ENCODE measurements at places on chromosomes 2 and 18.
A peak's percentile ranks its signal among the peaks of the same experiment; 100 is the strongest.

GRCh38 chr2:78034706-78035105, 512.5 kb upstream of the LRRTM4 start:
- H3K27me3 ChIP-seq, result no peaks in the 10 kb centered on the region
- H3K36me3 ChIP-seq, result no peaks in the 10 kb centered on the region
- H3K4me3 ChIP-seq, result no peak overlapping the region
- DNase-seq, result no peak
- no peaks in the 10 kb centered on the region for H3K4me1 ChIP-seq

GRCh38 chr2:80246534-80246933, 58.0 kb downstream of the LRRTM1 start:
- H3K4me1 ChIP-seq, result no peaks in the 10 kb centered on the region
- H3K36me3 ChIP-seq, result no peaks in the 10 kb centered on the region
- H3K4me3 ChIP-seq, result no peak overlapping the region
- no peak for DNase-seq
- H3K27ac ChIP-seq, result no peak overlapping the region

DNA sequence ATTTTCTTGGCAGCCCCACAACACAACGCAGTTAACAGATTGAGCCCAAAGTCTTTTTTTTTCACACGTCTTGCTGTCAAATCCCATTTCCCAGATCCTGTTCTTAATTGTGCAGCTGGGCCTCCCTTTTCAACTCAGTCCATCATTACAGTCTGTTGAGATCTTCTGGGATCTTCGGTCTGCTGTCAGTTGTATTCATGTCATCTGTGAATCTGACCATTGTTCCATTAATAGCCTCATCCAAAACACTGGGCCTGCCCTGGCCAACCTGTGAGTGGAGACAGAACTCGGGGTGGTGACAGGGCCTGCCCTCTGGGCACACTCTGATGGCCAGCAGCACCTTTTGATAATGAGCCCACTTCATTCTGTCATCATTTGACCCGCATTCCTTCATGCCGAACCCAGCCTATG, 39.7 kb upstream of the SEMA4C start:
- no peak overlapping the region for H3K4me3 ChIP-seq
- no peak overlapping the region for H3K27ac ChIP-seq
- H3K27me3 ChIP-seq, result no peaks in the 10 kb centered on the region
- no peak for DNase-seq
- peaks cover 26% of the 10 kb centered on the region for H3K4me1 ChIP-seq
- H3K36me3 ChIP-seq, result peaks cover 4% of the 10 kb centered on the region

GRCh38 chr2:40416486-40416885, 35.4 kb downstream of the SLC8A1 start:
- no peaks in the 10 kb centered on the region for H3K4me1 ChIP-seq
- DNase-seq, result no peak
- no peak overlapping the region for H3K4me3 ChIP-seq
- no peaks in the 10 kb centered on the region for H3K27me3 ChIP-seq

DNA sequence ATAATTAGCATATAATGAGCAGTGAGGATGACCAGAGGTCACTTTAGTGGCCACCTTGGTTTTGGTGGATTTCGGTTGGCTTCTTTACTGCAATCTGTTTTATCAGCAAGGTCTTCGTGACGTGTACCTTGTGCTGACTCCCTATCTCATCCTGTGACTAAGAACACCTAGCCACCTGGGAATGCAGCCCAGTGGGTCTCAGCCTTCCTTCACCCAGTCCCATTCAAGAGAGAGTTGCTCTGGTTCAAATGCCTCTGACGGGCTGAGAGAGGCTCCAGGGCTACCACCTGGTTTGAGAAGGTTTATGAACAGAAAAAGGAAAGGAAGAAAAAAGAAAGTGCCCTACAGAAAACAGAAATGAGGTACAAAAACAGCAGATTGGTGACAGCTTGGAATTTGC, 738.7 kb downstream of the SOCS6 start:
- no peaks in the 10 kb centered on the region for H3K27me3 ChIP-seq
- DNase-seq, result no peak
- no peak overlapping the region for H3K4me3 ChIP-seq
- H3K4me1 ChIP-seq, result no peaks in the 10 kb centered on the region
- H3K36me3 ChIP-seq, result no peaks in the 10 kb centered on the region
- H3K27ac ChIP-seq, result no peak overlapping the region

DNA sequence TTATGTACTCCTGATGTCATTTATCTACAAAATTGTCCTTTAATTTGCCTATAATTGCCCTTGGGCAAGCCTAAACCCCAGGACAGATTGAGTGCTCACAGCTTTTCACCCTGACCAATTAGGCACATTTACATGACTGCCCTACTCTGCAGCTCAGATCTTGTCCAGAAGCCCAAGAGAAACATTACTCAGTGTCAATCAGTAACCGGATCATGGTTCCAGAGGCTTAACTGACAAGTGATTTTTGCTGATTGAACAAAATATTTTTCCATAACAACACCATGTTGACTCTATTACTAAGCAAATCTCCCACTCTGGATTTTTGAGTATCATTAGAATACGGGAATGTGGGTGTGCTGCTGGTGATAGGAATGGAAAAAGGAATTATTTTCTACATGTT, 465.4 kb upstream of the TNP1 start:
- no peak overlapping the region for H3K27ac ChIP-seq
- H3K4me1 ChIP-seq, result no peaks in the 10 kb centered on the region
- H3K36me3 ChIP-seq, result peaks cover 2% of the 10 kb centered on the region
- H3K4me3 ChIP-seq, result no peak overlapping the region

GRCh38 chr2:53750041-53750768, 17.4 kb upstream of the CHAC2 start:
- H3K4me1 ChIP-seq, result peaks cover 26% of the 10 kb centered on the region
- DNase-seq, result no peak
- H3K27ac ChIP-seq, result no peak overlapping the region
- no peak overlapping the region for H3K4me3 ChIP-seq
- H3K36me3 ChIP-seq, result peaks cover 27% of the 10 kb centered on the region

DNA sequence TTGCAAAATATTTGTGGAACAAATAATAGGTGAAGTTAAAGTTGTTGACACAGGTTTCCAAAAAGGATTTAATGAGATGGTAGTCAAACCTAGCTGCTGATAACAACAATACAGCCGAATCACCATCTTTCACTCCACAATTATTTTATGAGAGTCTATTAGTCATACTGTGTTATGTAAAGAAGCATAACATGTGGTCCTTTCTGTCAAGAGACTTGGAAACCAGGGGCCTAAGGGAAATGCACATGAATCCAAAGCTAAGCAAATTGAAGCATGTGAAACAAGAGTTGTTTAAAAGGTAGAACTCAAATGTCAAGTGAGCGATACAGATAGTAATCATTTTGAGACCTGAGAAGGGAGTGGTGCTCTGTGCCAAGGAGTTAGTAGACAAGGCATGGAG, 16.0 kb downstream of the CD28 start:
- no peak for DNase-seq
- H3K4me3 ChIP-seq, result peak overlapping the region; percentile 73
- peak overlapping the region; percentile 96 for H3K27ac ChIP-seq
- peaks cover 63% of the 10 kb centered on the region for H3K36me3 ChIP-seq

DNA sequence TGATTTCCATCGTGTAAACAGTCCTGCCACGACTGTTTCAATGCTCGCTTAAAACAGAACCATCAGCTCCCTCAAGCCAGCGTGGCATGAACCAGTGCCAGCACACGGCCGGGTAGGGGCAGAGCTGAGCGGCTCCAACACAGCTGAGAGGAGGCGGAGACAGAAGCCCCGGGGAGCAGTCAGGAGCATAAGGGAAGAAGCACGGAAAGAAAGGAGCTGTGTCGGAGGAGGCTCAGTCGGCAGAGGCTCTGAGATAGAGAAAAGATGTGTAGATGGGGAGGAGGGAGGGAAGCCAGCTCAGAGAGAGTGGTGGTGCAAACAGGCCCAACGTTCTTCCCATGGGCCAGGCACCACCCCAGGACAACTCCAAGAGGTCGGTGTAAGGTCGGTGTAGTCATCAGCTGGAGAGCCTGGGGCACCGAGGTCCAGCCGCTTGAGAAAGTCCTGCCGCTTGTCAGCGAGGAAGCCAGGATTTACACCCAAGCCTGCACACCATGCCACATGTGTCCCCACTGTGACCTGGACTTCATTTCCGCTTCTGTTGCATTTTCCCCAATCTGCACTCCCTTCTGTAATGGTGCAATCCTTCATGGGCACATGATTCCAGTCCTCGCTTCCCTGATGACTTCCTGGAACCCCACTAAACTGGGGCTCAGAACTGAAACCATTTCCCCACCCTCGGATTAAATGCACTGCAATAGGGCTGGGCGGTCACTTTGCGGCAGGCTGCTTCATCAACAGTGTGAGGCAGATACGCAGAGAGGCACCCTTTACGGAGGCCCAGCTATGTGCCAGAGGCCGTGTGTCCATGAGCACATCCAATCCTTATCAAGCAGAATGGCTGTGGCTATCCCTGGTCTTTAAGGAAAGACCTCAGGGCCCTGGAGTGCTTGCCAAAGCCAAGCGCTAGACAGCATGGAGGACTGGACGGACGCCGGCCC, 43.5 kb downstream of the CYP27C1 start:
- H3K27me3 ChIP-seq, result peaks cover 2% of the 10 kb centered on the region
- no peak for DNase-seq
- H3K4me1 ChIP-seq, result no peaks in the 10 kb centered on the region
- H3K27ac ChIP-seq, result no peak overlapping the region
- no peaks in the 10 kb centered on the region for H3K36me3 ChIP-seq

DNA sequence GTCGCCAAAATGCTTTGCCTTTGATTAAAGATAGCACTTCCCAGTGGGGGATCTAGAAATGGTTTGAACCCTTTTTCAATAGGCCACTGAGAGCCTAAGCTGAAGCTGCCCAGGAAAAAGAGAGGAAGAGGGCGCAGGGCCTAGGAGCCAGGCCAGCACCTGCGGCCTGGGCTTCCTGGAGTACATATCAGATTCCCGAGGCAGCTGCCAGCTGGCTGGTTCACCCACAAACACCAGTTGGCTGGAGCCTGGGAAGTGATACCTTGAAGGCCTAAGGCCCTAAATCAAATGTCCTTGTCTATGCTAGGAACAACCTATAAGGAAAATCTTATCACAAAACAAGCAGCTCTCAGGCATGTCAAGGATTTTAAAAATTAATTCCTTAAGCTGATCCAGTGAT, 37.1 kb downstream of the ANKRD44 start:
- no peak overlapping the region for H3K27ac ChIP-seq
- H3K36me3 ChIP-seq, result peaks cover 33% of the 10 kb centered on the region
- no peak for DNase-seq
- H3K4me3 ChIP-seq, result no peak overlapping the region

GRCh38 chr2:121008975-121009374, 273.3 kb downstream of the GLI2 start:
- H3K36me3 ChIP-seq, result no peaks in the 10 kb centered on the region
- H3K27me3 ChIP-seq, result peaks cover 2% of the 10 kb centered on the region
- DNase-seq, result no peak

DNA sequence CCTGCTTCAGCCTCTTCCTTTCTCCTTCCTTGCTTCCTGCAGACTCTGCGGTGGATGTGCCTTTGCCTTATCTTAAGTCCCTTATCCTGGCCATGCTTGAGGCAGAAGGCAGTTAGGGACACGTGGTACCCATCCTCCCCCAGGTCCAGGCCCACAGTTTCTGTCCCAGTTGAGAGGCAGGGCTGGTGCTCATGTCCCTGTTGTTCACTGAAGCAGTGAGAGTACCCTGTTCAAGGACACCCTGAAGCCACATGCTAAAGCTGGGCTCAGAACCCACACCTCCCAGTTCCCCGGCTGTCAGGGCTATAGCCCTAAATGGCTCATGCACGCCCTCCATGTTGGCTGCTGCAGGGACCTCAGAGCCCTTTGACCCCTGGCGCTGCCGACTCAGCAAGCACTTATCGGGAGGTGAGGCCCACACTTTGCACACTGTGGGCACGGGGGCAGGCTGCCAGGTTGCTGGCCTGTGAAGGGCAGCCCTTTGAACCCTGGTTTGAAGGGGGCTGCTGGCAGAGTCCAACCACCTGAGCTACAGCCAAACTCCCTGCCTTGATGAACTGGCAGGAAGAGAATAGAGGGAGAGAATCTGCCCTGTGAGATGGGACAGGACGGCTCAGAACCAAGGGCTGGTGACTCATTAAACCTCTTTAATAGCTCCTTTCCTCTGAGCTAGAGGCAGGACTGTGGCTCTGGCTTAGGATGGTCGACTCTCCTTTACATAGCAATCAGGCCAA, 6.3 kb downstream of the KHK start:
- H3K36me3 ChIP-seq, result no peaks in the 10 kb centered on the region
- H3K4me3 ChIP-seq, result no peak overlapping the region
- DNase-seq, result no peak
- no peak overlapping the region for H3K27ac ChIP-seq

- DNase-seq, result no peak
- no peak overlapping the region for H3K27ac ChIP-seq
- no peak overlapping the region for H3K4me3 ChIP-seq
- H3K4me1 ChIP-seq, result no peaks in the 10 kb centered on the region
These were observed 13.6 kb upstream of the ZSCAN30 start for GRCh38 chr18:35303610-35304009.

GRCh38 chr2:191029280-191029950, 15.4 kb upstream of the STAT1 start:
- no peak for DNase-seq
- peaks cover 41% of the 10 kb centered on the region for H3K36me3 ChIP-seq
- peak overlapping the region; percentile 16 for H3K4me3 ChIP-seq
- H3K27ac ChIP-seq, result peak overlapping the region; percentile 53
- H3K27me3 ChIP-seq, result no peaks in the 10 kb centered on the region
- peaks cover 81% of the 10 kb centered on the region for H3K4me1 ChIP-seq

DNA sequence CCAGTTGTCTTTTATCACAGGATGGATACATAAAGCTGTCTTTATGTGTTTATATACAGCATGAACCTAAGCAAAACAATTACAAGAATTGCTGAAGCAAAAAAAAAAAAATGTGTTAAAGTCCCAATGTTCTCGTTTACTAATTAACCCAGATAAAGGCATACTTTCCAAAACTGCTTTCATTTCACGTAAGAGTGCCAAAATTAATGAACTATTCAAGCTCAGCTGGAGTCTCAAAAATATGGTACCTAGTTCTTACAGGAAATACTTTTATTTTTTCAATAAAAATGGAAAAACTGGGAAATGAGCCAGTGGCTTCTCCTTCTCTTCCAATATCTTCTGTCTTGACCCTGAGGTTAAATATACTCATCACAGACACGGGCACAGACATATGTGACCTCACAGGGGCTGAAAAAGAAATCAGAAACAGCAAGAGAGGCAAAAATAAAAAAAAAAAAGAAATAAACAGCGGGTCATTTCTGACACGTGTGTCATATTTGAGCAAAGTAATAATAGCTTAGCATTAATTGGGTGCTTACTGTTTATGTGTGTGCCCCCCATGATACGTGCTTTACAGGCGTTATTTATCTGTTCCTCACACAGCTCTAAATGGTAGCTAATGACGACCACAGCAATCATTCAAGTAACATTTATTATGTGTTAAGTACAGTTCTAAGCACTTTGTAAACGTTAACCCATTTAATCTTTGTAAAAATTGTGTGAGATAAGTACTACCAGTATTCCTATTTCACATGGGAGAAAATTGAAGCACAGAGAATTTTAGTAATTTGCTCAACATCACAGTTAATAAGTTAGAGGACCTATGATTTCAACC, 158.0 kb upstream of the MMADHC start:
- H3K4me3 ChIP-seq, result no peak overlapping the region
- no peak for DNase-seq
- no peaks in the 10 kb centered on the region for H3K36me3 ChIP-seq

Data from activated T-helper 1 cell treated with anti-CD3 and anti-CD28 coated beads, Interleukin-12 subunit alpha, Interleukin-12 subunit beta, Interleukin-2, Interleukin-4 antibody, amounts not matched to agents 30 ng/mL and 10 ng/mL and 1 ng/mL, durations not matched to agents 14 hours and 24 hours and 36 hours (primary cell).